ENCODE measurements at places on chromosomes 6 and 20. TPM values are rescaled to one million over a fixed set of nuclear protein-coding genes. Genes with fewer than 3 reads are reported as not detected.
A peak's percentile ranks its signal among the peaks of the same experiment; 100 is the strongest.

The TFAP2D gene
- not detected for polyA plus RNA-seq

DNA sequence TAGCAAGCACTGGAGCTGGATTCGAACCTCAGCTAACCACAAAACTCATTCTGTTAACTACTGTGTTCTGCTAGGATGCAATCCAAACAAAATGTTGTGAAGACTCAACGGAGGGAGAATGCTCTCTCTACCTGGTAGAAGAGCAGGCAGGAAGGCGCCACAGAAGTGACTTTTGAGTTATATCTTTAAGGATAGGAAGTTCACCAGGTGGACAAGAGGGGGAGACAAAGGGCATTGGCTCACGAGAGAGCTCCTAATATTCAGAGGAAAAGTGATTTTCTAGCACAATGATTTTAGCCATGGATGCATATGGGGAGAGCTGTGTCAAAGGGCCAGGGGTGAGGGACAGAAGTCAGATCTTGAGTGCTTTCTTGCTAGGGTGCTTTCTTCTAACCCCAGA is 108.4 kb upstream of the MAFB start:
- peak; percentile 10 for DNase-seq

DNA sequence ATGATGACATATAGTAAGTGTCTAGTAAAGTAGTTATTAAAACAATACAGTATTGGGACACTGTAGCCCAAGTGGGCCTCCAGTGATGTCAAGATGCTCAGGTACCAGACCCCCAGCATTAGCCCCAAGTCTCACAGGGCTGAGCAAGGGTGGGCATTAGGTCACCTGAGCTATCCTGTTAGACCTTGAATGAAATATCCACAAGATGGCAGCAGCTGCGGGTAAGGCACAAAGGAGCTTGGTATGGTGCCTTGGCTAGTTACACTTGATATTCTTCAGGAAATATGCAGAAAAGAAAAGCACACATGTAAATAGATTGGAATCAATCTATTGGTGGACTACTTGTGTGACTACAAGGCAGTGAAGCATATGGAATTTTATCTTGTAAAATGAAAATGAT is 701.8 kb upstream of the ADGRB3 start:
- DNase-seq, result no peak

The FAM83B gene
- polyA plus RNA-seq, result not detected

DNA sequence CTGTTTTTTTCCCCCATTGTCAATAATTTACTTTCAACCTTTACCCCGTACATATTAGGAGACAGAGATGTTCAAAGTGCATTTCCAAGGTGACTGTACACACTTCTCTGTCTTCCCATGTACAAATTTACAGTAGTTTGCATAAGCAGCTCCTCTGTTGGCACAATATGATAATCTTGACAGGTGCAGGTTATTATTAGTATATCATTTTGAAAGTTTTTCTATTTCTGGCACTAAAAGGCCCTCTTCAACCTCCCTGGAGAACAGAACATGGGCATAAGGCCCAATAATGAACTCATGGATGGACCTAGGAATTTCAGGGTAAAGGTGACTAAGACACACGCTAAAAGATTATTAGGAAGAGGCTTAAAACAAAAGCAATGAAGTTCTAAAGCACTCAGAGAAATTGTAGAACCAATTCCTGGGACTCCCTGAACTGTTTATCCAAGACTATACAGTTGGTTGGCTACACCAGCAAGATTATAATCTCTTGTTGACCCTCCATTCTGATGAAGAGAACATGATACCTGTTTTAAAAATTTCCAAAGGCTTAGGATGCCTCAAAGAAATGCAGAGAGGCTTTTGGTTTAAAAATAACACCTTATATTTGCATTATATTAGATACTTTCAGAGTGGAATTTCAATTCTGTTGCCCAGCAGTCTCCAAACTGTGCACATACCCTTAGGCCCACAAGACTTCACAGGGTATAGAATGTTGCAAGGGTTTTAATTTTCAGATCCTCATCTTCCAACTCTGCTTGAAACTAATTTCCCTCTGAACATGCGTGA is 1.1 kb downstream of the AIG1 start:
- no peak for DNase-seq

DNA sequence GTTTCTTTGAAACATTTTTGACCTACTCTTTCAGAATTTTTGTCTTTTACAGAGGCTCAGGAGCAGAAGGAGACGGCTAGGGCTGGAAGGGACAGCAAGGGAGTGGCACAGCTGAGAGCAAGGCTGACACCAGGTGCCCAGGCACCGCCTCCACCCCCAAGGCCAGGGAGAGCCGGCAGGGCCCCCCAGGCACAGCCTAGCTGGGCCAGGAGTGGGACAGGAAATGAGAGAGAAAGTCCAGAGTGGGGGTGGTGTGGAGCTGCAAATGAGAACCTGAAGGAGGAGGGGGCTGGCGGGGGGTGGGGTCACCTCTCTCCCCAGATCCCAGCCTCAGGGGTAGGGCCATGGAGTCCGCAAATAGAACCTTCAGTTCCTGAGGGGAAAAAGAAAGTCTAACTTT is 236.7 kb downstream of the CDC5L start:
- DNase-seq, result no peak

- no peak for DNase-seq
Measured at GRCh38 chr6:166556863-166557322, 29.6 kb downstream of the RAMACL start.

- DNase-seq, result no peak
Measured at GRCh38 chr20:12270863-12271262, 353.2 kb downstream of the BTBD3 start.

GRCh38 chr6:168284187-168284586 is 35.4 kb downstream of the DACT2 start:
- no peak for DNase-seq

DNA sequence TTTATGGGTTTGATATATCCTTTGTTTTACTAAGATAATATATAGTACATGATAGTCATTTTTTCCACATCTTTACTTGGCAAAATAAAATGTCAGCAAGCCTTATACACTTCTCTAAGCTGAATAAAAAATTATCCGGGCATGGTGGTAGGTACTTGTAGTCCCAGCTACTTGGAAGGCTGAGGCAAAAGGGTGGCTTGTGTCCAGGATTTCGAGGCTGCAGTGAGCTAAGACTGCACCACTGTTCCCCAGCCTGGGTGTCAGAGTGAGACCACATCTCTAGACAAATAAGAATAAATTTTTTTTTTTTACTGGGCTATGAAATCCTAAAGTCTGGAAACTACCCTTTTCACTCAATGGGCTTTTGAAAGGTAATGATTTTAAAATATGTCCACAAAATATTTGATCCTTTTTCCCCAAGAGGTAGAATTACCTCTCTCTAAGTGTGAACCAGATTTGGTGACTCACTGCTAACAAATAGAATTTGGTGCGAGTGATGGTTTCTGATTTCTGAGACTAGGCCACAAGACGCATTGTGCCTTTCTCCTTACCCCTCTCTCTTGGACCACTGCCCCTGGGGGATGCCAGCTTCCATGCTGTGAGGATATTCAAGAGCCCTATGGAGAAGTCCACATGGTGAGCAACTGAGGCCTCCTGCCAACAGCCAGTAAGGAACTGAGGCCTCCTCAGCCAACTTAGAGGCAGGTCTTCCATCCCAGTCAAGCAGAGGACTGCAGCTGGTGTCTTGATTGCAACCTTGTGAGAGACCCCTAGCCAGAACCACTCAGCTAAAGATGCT is 84.2 kb upstream of the ZNFX1 start:
- DNase-seq, result no peak

- DNase-seq, result no peak
Measured at GRCh38 chr20:36932476-36933426, 18.8 kb downstream of the SAMHD1 start.

DNA sequence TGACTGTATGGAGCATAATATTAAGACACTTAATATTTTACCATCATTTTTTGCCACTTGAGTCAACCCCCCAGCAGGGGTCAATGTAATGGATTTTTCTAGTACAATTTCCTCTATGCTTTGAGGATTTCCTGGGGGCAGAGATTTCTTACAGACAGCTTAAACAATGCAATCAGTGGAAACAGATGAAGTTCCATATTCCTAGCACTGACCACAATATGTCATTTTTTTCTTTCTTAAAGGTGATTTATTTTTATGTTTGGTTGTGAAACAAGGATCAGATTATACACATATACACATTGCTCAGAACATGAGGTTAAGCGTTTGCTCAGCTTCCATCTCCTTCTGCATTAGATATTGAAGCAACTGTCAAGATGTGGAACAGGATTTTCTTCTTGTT is 82.0 kb upstream of the ID4 start:
- DNase-seq, result no peak

The LRRC73 gene
- not detected for polyA plus RNA-seq

The NFS1 gene
- 21.3 TPM for polyA plus RNA-seq

- DNase-seq, result no peak
Measured at GRCh38 chr6:28589957-28590349, 64.3 kb downstream of the GPX5 start.

DNA sequence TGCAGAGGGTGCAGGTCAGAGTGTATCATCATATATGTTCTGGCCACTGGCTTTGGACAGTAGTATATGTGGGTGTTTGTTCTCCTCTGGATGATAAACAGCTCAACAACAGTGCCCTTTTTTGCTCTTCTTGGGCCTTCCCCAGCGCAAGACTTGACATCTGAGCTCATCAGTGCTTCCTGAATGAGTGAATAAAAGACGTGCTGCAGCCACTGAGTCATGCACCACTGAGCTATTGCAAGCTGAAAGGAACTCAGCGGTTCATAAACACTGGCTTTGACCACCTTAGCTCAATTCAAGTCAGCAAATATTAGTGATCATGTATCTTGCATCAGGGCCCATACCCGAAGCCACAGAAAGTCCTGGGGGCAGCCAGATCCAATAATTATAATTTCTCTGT is 105.3 kb upstream of the KCNG1 start:
- no peak for DNase-seq

DNA sequence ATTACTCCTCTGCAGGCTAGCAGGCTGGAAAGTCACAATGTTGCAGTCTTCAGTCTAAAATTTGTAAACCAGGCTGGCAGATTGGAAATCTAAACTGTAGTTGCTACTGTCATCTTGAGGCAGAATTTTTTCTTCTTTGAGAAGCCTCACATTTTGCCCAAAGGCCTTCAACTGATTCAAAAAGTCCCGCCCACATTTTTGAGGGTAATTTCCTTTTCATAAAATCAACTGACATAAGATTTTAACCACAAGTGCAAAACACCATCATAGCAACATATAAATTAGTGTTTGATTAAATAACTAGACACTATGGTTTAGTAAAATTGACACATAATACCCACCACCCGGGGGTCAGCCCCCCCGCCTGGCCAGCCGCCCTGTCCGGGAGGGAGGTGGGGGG is 28.4 kb downstream of the HLA-C start:
- DNase-seq, result no peak

DNA sequence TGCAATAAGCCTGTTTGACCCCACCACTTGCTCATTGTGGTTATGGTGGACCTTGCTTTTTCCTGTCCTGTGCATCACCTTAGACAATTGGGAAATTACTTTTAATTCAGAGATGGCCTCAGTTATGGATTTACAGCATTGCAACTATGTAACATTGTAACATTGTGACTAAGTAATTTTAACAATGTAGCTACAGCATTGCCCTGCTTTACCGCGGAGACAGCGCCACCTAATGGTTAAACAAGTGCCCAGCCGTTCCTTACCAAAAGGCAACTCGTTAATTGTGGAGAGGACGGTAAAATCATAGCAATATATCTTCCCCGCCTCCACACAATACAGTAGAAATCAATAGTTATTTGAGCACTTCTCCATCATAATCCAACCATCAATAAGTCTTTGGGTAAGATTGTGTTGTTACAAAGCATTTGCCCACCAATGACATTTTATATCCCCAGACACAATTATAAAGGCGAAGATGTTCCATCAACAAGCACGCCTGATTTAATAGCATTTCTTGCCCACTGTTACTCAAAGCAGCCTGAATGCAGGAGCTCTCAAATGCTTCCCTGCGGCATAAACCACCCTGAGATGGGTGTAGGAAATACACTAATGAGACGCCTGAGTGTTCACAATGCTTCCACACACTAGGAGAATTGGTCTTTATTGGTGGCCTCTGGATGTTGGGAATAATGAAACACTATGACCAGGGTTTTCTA is 93.7 kb downstream of the PROKR2 start:
- peak; percentile 38 for DNase-seq

GRCh38 chr6:137093183-137094069 is 48.7 kb upstream of the IL20RA start:
- DNase-seq, result no peak

The C6orf47 gene
- polyA plus RNA-seq, result 23.6 TPM

DNA sequence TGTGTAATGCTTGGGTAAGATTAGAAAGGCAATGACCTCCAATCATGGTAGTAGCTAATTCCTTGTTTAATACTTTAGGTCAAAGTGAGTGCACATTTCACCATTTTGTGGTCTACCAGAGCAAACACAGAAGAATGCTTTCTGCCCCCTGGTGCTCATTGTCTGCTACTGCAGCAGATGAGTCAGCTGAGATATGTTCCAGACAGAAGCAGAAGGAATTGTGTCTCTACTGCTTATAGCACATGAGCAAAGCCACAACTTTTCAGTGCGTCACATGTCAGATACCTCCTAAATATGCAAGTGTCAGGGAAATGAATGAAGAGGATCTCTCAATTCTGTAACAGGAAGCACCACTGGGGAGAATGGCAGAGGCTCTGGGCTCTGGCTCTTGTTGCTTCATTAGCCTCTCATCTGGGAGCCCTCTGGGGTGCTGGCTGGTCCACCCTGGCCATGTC is 308.9 kb downstream of the ALDH8A1 start:
- DNase-seq, result peak; percentile 70

The TBP gene
- polyA plus RNA-seq, result 9.4 TPM

- no peak for DNase-seq
Measured at GRCh38 chr20:40489886-40490285, 199.2 kb downstream of the MAFB start.

The C6orf163 gene
- polyA plus RNA-seq, result 0.20 TPM

GRCh38 chr20:49701241-49701790 is 12.4 kb downstream of the B4GALT5 start:
- no peak for DNase-seq

- DNase-seq, result no peak
Measured at GRCh38 chr6:101392586-101393230, 800 bp upstream of the GRIK2 start.

GRCh38 chr20:18005990-18006364 is 37.2 kb downstream of the MGME1 start:
- no peak for DNase-seq

The MYCT1 gene
- 0.30 TPM for polyA plus RNA-seq

The RIN2 gene
- polyA plus RNA-seq, result not detected

- DNase-seq, result no peak
Measured at GRCh38 chr6:167151648-167152047, 6.1 kb downstream of the GPR31 start.

Data from immature natural killer cell (primary cell).